ENCODE measurements at places on chromosomes 2 and 18.

DNA sequence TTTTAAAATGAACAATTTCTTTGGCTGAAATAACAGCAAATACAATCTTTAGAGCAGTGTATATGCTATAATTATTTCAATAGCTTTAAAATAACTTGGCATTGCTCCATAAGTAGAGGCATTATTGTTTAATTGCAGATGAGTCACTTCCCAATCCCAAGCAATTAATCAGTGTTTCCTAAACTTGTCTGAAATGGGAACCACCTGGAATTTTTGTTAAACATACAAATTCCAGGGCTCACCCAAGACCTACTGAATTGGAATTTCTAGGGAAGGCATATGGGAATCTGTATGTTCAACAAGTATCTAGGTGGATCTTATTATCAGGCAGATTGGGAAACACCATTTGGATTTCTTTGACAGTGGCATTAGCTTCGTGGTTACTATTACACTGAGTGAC, 27.1 kb upstream of the FMNL2 start:
- no peak for DNase-seq

DNA sequence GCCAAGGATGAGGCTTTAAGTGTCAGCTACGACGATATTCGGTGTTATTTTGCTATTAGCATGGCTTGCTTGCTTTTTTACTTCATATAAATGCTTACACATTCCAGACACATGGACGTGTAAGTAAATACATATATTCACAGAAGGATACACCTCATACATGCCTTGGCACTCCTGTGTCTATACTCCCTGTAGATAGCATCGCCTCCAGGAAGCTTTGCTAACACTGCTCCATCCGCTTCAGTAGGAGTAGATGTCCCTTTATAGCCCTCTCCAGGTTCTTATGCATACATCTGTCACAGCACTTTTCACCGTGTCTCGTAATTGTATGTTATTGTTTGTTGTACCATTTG, 27.5 kb upstream of the KCTD1 start:
- no peak for DNase-seq

- no peak for DNase-seq
Measured at GRCh38 chr2:196939371-196939770, 12.9 kb upstream of the PGAP1 start.

GRCh38 chr2:1016500-1016899, 65.9 kb downstream of the SNTG2 start:
- DNase-seq, result no peak

DNA sequence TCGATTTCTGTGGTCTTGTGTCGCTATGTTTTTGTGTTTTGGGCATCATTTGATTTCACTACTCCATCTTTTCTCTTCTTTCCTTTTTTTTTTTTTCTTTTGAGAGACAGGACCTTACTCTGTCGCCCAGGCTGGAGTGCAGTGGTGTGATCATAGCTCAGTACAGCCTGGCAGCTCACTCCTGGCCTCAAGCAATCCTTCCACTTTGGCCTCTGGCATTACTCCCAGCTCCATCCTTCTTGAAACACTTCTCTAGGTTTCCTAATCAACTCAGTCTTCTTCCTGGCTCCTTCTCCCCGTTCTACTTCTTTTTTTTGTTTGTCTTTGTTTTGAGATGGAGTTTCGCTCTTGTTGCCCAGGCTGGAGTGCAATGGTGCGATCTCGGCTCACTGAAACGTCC, 26.5 kb downstream of the TCF23 start:
- DNase-seq, result no peak

- DNase-seq, result no peak
Measured at GRCh38 chr2:54589340-54590215, 133.5 kb downstream of the SPTBN1 start.

DNA sequence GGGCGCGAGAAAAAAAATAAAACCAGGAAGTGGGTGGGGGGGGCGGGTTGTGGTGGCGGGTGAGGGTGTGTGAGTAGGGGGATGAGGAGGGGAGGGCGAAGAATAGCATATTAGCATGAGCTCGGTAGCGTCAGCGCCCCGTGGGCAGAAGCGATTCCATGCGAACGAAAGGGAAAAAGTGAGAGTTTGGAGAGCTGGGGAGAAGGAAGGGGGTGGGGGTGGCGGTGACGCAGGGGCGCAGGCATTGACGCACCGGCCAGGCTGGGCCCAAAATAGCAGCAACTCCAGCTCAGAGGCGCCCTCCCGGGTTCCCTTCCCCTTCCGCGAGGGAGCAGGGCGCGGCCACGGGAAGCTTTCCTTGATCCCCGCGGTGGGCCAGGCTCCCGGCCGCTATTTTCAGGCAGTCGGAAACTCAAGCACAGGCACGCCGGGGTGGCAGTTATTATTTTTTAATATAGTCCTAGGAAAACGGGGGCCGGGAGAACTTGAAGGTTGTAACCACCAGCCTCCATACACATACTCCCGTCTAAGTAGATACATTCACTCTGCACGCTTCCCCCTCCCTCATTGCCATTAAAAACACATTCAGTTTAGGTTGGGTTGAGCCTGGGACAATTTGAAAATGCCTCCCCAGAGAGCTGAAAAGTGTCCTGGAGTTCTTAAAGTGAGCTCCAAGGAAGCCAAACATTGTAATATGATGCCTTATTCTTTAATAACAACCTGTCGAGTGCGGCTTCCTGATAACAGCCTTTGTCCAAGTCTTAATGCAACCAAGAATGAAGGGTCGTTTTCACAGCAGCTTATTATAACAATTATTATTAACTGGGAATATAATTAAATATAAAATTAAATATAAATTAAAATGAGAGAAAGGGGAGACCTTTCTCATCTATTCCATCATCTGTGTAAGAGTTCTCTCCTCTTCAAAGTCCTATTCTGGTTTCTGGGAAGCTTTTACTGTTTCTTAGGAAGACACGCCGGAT, 2.3 kb upstream of the NR4A2 start:
- DNase-seq, result peak; percentile 66

- DNase-seq, result no peak
Measured at GRCh38 chr2:230578106-230578505, 134.5 kb upstream of the CAB39 start.

DNA sequence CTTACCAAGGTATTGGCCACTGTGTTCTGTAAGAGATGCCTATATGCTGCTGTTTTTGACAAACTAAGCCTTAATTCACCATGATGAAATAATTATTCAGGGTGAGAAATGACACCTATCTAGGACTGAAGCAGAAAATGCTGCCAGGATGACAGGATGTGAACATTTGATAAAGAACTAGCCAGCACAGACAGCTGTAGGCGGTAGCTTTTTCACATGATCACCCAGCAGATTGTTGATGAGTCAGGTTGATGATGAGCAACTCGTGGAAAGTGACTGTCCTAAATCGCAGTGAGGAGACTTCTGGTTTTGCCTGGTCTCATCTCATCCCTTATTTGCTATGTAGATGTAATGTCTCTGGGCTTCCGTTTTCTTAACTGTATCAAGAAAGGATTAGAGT, 144.1 kb downstream of the PRPF40A start:
- DNase-seq, result no peak

DNA sequence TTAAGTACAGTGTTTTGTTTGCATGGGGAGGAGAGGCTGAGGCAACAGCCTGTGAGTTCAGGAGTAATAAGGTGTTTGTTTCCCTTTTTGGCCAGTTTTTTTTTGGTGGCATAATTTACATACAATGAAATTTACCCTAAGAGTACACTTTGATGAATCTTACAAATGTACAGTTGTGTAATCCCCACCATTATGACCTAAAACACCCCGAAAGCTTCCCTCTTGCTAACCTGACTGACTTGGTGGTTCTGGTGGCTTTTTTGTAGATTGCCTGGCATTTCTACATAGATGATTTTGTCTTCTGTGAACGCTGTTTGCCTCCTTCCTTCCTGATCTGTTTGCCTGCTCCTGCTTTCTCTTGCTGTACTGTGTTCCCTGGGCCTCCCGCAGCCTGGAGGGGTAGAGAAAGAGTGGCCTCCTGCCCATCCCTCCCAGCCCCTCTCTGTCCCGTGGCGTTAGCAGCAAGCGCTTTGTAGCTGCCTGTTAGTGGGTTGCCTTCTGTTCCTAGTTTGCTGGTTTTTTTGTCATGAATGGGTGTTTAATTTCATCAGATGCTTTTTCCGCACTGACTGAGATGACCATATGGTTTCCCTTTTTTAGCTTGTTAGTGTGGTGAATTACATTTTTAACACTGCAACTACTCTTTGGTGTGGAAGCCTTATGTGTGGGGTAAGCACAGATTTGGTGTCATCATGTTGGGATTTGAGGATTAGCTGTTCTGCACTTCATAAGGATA, 32.1 kb downstream of the ASAP2 start:
- no peak for DNase-seq

- DNase-seq, result no peak
Measured at GRCh38 chr2:65388596-65389390, 43.6 kb downstream of the SPRED2 start.
